ELR (cell line): ENCODE measurements at places on chromosomes 3 and 15.

- no peak for DNase-seq
These were observed 17.0 kb downstream of the MUC4 start for GRCh38 chr3:195794708-195795107.

DNA sequence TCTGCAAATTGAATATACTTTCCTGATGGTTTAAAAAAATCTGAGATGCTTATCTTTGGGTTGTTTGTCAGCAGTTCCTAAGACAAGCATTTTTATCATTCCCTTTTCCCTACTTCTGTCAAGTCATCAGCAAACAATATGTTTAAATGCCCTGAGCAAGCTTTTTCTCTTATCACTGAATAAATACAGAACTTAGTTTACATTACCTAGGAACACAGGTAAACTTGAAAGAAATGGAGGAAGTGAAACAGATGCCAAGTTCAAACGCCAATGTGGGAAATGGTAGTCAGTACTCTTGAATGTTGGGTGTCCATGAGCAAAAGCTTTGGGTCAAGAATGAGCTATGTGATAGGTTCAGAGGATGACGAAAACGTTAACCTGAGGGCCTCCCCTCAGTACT, 17.2 kb upstream of the TCAIM start:
- DNase-seq = no peak

DNA sequence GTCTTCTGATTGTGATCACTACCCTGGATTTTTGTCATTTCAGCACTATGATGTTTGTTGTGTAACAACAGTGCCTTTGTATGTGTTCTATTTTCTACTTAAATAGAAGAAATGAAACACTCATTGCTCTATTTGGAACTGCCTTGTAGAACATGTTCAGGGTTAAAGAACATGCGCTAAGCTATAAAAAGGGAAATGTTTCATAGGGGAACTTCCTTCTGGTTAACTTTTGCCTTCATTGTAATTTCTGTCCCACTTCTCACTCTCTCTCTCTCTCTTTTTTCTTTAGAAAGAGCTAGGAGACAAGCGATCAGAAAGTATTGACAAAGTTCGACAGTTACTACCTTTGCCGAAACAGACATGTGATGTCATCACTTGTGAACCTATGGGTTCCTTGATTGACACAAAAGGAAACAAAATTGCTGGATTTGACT, at the start of gene P2RY12:
TSS of gene P2RY12 (minus strand) at position 13 of the 434 bp plus-strand sequence. CDS start 45,908 bp downstream, outside the sequence.
- DNase-seq = no peak

- peak; percentile 33 for DNase-seq
These were observed 121.6 kb downstream of the RBPMS2 start for GRCh38 chr15:64653757-64654156.
